ENCODE measurements at places on chromosomes 11 and 22.

DNA sequence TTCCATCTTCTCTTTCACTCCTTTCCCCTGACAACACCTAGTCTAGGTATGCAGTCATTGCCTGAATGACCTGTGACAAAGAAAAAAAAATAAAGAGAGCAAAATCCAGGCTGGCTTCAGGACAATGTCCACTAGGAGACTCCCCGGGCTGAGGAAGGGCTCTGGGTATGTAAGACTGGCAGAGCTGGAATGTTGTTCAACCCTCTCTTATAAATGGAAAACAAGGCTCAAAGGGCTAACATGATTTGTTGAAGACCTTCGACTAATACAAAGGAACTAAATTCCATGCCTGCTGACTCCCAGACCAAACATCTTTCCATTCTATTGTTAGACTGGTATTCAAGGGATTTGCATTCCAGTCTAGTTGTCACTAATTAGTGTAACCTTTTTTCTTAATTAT, 122.2 kb downstream of the ARL14EP start:
- DNase-seq, result no peak

- DNase-seq, result no peak
Measured at GRCh38 chr11:2587132-2587930, 112.5 kb downstream of the KCNQ1OT1 start.

DNA sequence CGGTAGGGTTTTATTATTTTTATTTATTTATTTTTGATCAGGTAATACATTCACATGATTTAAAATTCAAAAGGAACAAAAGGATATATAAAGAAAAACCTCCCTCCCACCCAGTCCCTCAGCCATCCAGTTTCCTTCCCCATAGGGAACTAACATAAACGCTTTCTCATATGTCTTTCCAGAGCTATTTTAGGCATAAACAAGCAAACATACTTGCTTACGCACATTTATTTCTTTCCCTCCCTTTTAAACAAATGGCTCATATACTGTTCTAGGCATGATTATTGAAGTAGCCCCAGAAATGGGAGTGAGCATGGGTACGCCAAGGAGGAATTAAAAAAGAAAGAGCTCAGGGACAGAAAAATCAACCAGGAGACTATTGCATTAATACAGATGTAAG, 63.7 kb downstream of the LIF start:
- DNase-seq, result no peak

DNA sequence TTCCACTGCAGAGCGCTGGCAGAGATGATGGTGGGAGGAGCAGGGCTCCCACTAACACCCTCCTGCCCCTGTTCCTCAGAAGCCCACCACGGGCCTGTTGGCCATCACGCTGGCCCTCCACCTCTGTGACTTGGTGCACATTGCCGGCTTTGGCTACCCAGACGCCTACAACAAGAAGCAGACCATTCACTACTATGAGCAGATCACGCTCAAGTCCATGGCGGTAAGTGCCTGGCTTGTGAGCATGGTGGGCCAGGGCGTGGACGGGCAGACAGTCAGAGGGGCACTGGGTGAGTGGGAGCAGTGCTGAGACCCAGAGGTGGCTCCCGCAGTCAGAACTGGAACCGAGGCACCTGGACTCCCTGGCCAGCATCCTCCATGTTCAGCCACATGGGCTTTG, 57.9 kb downstream of the ST3GAL4 start:
- no peak for DNase-seq

DNA sequence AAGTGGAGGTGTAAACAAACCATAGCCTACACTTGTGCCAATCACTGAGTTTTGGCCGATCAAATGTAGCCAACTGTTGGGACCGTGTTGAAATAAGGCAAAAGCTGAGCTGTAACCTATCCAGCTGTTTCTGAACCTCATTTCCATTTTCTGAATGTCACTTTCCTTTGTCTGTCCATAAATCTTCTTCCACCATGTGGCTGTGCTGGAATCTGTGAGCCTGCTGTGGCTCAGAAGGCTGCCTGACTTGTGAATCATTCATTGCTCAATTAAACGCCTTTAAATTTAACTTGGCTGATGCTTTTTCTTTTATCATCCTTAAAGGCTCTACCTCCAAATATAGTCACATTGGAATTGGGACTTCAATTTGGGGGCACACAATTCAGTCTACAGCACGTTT, 203.1 kb upstream of the MPPED2 start:
- DNase-seq, result no peak
